ENCODE measurements at places on chromosomes 13 and 19. TPM values are rescaled to one million over a fixed set of nuclear protein-coding genes. Genes with fewer than 3 reads are reported as not detected.

Gene KLK4
- not detected for total RNA-seq

Gene TNFSF13B
- total RNA-seq, result 7.2 TPM

Gene LHB
- total RNA-seq, result not detected

Gene COX6B2
- total RNA-seq, result not detected

Gene GDF15
- 76.0 TPM for total RNA-seq

Gene ZNF569
- 7.0 TPM for total RNA-seq

Measured in mucosa of gallbladder (tissue), 1 donor.